Cerebellar nuclear complex (tissue), 1 donor: ENCODE measurements at places on chromosomes 16 and 17.

- no peak for DNase-seq
Measured at GRCh38 chr17:50122945-50123344, 7.0 kb downstream of the SAMD14 start.

- DNase-seq: no peak
Measured at GRCh38 chr16:29702269-29702668, 23.3 kb downstream of the QPRT start.

- DNase-seq: no peak
Measured at GRCh38 chr16:88463411-88463810, 10.3 kb downstream of the ZFPM1 start.

DNA sequence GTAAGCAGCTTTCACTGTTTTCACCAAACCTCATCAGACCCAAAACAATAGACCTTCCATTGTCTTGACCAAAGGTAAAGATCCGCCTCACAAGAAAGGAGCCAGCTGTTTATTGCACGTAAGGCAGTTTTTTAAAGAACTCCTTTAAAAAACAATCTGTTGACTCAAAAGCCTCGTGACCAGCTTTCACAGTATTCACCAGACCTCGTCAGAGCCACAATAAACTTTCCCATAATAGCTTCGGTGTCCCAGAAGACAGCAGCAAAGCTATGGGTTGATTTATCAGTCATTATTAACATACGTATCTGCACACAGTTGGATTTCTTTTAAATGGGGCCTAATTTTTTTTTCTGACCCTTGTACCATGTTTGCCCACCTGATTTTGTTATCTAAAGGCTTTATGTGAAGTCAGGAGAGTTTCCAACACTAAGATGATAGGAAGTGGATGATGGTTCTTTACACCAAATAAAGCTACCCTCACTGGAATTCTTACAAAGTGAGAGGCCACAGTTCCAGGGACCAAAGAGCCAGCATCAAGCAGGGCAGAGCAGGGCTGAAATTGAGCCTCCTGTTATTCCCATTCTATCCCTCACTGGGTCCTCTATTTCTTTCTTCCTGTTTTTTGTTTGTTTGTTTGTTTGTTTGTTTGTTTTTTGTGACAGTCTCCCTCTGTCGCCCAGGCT lies 17.6 kb upstream of the HELZ start:
- no peak for DNase-seq

DNA sequence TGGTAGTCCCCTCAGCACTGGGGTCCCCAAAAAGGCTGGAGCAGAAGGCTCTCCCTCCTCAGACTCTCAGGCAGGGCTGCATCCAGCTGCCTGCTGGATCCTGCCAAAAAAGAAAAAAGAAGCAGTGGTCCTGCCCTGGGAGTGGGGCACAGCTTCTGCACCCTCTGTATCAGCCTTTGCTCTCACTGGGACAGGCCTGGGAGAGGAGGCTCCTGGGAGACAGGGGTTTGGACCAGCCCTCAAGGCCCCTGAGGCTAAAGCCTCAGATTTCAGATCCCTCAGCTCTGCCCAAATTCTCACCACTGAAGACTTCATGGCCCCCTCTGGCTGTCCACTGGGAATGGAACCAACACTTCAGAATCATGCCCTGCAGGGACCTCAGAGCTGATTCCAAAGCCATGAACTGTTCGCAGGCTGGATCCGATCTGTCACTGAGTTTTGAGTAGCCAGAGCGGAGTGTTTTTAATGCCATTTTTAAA lies 96.9 kb downstream of the C16orf78 start:
- DNase-seq: no peak

GRCh38 chr17:67027031-67027628 lies 17.2 kb upstream of the CACNG1 start:
- no peak for DNase-seq

- DNase-seq: no peak
Measured at GRCh38 chr17:3526971-3527370, 30.6 kb downstream of the TRPV3 start.
